ENCODE measurements at places on chromosomes 7 and 10.

DNA sequence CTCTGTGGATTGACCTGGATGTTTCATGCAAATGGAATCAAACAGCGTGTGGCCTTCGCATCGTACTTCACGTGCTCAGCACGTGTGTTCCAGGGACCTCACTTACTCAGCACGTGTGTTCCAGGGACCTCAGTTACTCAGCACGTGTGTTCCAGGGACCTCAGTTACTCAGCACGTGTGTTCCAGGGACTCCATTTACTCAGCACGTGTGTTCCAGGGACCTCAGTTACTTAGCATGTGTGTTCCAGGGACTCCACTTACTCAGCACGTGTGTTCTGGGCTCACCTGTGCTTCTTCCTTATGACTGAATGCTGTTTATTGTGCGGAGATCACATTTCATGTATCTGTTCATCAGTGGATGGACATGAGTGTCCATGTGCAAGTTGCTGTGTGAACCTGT lies 22.0 kb downstream of the INPP5A start:
- no peak for DNase-seq

DNA sequence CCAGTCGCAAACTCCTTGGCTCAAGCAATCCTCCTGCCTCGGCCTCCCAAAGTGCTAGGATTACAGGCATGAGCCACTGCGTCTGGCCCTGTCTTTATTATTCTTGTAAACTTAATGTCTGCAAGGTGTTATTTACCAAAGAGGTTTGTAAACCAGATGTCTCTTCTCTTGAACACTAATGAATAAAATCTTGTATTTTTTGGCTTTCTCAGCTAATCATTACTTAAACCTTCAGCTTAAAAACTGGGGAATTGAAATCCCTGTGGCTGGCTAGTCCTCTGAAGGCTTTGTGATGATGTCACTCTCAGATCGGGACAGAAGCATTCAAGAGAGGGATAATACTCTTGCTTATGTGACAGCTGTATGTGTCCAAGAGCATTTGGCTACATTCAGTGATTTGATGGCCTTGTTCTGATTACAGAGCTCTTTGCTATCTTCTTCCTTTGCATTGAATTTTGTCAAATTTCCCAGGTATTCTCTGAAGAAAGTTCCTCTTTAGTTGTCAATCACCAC lies 130.3 kb downstream of the BICC1 start:
- DNase-seq = no peak

- no peak for DNase-seq
These were observed 92.1 kb downstream of the BTRC start for GRCh38 chr10:101446071-101446470.

GRCh38 chr10:5897053-5897340 lies 7.0 kb downstream of the FBH1 start:
- no peak for DNase-seq

DNA sequence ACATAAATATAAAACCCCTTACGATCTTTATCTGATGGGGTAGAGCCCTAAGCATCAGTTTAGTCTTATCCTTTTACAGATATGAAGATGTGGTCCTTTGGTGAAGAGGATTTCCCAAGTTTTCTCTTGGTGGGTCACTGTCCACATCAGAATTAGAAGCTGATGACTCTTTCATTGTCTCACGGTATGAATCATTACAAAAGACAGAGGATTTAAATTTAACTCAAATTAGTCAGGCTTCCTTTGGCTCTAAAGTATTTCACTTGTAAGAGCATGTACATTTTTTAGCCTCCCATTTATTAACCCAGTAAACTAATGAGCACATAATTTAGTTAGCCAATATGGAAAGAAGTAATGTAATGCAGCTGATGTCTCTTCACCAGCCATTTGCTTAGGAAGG lies 49.9 kb upstream of the TMEM26 start:
- DNase-seq = no peak

DNA sequence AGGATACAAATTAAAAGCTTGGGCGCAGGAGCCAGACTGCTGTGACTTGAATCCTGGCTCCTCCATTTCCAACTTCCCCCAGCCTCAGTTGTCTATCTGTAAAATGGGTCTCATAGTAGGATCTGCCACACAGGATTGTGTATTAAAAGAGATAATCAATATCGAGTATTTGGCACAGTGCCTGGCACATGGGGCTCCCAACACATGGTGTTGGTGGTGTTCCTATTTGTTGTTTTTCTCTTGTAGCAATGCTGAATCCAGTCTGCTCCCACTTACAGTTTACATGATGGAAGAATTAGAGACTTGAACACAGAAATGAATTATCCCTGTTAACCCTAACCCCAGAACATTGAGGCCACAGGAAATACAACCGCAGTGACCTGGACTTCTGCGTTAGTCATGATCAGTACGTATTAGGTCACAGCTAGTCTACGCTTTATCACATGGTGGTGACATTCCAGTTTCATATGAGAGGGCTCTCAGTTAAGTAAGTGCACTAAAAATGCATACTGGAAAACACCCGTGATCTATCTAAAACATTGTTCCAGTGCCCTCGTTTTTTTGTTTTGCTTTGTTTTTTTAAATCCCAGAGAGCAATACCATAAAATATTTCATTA lies 169.5 kb upstream of the KLF14 start:
- no peak for DNase-seq

- no peak for DNase-seq
These were observed 145.6 kb upstream of the NFE2L3 start for GRCh38 chr7:26006426-26006825.

DNA sequence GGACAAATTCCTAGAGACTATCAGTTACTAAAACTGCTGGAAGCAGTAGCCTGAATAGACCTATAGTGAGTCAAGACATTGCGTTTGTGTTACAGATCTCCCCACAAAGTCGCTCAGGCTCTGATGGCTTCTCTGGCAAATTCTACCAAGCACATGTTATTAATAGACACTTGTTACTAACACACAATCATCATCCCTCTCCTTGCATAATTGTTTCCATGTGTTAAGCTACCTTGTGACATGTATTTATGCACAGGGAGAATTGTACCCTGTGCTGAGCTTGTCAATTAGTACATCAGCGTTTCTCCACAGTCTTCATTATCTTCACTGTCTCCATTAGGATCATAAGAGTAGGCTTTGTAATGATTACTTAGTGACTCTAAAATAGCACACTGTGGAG lies 31.2 kb downstream of the DYNC2I1 start:
- DNase-seq = no peak

- no peak for DNase-seq
These were observed 16.5 kb downstream of the MDH2 start for GRCh38 chr7:76064208-76064970.

DNA sequence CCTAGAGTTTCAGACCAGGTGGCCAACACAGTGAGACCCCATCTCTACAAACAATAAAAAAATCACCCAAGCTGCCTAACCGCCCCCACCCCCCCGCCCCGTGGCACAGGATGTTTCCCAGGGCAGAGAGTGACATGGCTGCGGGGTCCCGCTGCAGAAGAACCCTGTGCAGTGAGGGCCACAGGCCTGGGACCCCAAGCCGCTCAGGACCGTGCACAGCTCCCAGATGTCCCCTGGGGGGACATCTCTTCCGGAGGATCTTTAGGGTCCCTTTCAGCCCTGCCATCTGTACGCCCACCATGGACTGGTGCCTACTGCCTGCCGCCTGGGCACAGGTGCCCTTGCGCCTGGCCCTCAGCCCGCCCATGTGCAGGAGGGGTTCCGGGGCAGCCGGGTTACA lies 373.6 kb downstream of the DNAJB6 start:
- no peak for DNase-seq

GRCh38 chr10:17430647-17431355 lies 23.6 kb downstream of the ST8SIA6 start:
- peak; percentile 59 for DNase-seq

- DNase-seq = peak; percentile 54
These were observed 15.3 kb upstream of the GPR146 start for GRCh38 chr7:1028775-1029636.

Data from stimulated activated CD4-positive, alpha-beta T cell treated with anti-CD3 and anti-CD28 coated beads, Interleukin-4, amount 100 ng/mL, for 4 hours (primary cell).